Right renal cortex interstitium (tissue), 3 donors: ENCODE measurements at places on chromosomes 11 and 22.

DNA sequence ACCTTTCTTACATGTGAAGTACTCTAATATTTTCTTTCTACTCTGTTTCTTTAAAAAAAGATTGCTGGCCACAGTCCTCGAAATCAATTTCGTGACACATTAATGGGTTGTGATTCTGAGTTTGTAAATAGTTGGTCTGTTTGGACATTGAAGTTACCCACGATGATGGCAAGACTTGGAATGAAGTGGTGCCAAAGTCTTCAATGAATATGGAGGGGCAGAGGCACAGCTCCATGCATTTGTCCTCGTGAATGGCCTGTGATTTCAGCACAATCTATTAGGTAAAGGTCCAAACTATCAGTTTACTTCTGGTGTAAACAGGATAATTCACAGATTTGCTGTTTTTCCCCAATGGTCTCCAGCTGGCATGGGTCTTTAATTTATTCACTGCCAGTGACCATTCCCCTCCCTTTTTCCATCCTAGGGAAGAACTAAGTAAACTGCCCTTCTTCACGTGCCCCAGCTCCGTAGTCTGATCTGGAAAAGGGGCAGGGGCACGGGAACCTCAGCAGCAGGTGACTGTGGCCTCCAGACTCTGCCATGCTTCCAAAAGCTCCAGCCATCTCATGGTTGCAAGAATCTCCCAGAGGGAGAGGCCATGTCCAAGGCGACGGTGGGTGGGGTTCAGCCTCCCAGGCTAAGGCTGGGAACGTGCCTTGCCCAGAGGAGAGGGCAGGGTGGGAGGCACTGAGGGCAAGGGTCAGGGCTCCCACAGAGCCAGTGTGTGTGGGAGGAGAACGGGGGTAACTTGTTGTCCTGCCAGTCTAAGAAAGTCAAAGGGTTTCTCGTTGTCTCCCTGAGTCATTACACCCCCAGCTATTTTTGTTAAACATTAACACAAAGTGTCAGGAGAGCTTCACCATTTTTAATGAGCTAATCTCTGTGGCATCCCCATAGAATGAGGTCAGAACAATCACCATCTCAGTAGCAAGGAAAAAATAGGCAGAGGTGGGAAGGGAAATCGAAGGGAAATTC is 16.9 kb upstream of the PEX26 start:
- no peak for DNase-seq

GRCh38 chr11:27882066-27882697 is 181.9 kb upstream of the BDNF start:
- no peak for DNase-seq

- no peak for DNase-seq
Measured at GRCh38 chr11:64206457-64207255, at the start of gene FERMT3. FERMT3 (plus strand) TSS chr11:64206721; CDS start chr11:64207365, 644 bp downstream.

- no peak for DNase-seq
Measured at GRCh38 chr22:20174785-20175596, 24.1 kb upstream of the CCDC188 start.

DNA sequence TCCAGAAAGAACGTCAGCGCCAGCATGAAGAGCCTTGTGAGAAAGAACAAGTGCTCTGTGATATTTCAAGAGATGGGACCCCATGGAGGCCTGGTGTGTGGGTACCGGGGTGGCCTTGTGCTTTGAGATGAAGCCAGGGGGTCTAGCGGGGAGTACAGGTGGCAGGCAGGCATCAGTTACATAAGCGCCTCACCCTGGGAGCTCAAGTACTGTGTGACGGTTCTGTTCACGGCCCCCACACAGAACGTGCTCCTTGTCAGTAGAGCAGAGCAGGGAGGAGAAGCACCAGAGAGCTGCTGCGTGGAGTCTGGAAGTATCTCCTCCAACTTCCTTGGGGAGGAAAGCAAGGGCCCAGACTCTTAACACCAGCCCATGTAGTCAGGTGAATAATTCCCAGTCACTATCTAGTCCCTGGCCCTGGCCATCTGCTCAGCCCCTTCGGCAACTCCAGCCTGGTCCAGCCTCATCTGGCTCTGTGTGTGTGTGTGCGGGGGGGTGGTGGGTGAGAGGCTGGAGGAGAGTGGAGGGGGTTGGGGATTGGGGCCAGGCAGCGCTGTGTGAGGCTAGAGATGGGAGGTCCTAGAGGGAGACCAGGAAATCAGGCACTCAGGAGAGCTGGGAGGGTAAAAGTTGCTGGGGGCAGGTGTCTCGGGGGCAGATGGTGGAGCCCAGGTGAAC is 32.4 kb downstream of the MCM5 start:
- no peak for DNase-seq

DNA sequence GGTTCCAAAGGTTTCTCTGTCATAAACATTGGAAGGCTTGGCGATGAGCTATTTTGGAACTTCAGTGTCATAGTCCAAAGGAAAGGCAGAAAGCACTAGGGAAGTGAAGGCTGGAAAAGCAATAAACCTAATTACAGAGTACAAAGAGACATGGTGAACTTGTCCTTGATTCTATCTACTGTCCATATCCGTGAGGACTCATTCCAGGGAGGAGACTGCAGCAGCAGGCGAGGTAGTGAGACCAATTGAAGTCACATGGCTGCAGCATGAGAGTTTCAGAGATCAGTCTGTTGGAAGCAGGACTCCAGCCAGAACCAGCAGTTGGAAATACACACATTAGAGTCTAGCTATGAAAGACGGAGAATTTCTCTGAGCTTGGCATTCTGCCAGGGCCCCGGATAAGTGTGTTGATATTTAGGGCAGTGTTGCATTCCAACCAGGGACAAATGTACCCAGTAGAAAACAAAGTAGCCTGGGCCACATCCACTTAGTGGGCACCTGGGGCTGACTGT is 54.1 kb upstream of the ARHGAP42 start:
- no peak for DNase-seq

DNA sequence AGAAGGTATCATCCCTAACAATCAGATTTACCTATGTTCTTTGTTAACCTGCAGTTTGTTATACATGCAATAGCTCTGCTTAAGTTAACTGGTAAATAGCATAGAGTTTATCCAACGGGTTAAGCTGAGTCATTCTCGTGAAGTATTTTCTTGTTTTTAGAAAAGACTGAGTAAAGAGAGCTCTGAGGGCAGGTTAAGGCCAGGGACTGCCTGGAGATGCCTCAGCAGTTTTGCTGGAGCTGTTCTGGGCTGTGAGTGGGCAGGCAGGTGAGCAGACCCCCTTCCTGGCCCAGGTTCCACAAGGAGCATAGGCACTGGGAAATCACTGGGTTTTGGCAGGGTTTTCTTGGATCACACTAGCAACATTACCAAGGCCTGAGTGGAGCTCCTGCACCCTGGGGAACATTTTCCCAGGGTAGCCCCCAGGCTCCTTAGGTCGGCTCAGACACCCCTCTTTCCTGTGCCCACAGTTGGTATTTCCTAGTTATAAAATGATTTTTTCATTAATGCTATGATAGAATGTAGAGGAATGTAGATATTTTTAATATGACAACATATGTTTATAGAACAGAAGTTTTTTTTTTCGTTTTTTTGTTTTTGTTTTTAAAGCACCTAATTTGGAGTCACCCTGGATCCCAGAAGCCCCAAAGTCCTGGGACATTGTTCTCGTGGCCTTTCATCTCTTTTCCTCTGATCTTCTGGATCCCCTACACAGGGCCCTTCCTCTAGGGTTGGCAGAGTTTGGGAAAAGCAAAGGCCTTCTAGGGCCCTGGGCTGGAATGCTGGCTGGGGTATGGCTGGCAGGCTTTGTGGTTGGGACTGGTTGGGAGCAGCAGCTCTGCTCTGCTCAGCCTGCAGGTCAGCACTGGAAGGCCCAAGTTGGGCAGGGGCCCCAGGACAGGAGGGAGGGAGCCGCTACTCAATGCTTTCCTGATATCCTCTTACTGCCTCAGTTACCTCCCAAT is 26.7 kb downstream of the IRAG1 start:
- no peak for DNase-seq

GRCh38 chr11:69014084-69014851 is 1.2 kb upstream of the MRGPRF start:
- no peak for DNase-seq

- DNase-seq, result no peak
Measured at GRCh38 chr22:50505776-50506610, 1.5 kb downstream of the LMF2 start.

DNA sequence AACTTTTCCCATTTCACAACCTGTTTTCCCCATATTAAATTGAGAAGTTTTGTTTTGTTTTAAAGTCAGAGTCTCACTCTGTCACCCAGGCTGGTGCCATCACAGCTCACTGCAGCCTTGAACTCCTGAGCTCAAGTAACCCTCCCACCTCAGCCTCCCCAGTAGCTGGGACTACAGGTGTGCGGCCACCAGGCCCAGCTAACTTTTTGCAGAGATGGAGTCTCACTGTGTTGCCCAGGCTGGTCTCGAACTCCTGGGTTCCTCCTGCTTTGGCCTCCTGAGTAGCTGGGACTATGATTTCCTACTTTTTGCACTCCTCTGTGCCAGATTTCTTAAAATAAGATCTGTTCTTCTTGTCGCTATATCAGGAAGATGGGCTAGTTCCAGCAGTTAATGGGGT is 44.9 kb downstream of the GNB1L start:
- no peak for DNase-seq
